Fibroblast of skin of right quadriceps (primary cell): ENCODE measurements at places on chromosomes 16 and 17.

GRCh38 chr17:17134957-17135333 is 71.2 kb downstream of the PLD6 start:
- no peak for DNase-seq

DNA sequence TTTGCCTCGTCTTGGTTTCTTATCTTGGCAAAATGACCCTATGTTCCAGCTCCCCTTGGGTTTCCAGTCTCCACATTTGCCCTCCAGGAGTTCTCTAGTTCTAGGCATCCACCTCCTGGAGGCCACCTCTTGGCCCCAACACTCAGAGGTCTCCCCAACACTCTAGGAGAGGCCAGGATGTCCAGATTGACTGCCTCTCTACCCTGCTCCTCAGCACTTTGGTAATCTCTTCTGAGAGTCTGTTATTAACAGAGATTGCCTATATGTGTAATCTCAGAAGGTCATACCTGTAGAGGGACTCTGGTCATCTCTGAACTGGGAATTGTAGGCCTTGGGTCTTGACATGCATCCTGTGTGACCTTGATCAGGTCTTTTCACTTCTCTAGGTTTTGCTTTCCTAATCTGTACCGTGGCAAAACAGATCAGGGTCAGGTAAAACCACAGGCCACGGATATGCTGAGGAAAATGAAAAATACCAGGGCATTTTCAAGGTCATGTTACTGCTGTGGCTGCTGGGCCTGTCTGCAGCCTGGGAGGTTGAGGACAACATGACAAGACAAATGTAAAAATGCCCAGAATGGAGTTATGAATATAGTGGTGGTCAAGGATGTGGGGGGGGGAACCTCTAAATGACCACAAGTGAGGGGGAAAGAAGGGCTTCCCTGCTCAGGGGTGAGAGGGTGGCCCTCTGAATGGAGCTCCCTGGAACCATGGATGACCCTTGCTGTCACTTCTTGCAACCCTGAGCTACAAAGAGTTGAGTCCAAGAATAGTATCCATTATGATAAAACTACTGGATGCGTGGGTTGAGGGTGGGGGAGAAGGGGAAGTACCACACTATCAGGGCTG is 5.0 kb upstream of the CCL4L2 start:
- DNase-seq, result no peak

GRCh38 chr17:30219833-30220232 is 15.7 kb downstream of the SLC6A4 start:
- DNase-seq, result no peak

GRCh38 chr17:70171159-70171558 is 1.8 kb downstream of the KCNJ2 start:
- no peak for DNase-seq

DNA sequence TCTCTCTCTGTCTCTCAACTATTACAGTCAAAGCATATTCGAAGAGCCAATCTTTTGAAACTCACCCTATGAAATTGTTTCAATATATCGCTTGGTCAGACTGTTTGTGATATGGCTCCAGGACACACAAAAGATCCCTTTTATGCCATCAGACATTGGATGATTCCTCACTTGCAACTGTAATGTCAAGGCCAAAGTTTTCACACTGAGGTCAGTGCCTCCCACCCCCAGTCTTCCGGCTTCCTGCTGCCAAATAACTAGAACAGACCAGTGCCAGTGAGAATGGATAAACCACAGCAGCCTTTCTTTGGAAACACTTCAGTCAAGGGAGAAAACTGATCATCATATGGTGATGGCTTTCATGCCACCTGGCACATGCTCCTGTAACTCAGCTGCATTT is 321.9 kb upstream of the ZFHX3 start:
- DNase-seq, result no peak

DNA sequence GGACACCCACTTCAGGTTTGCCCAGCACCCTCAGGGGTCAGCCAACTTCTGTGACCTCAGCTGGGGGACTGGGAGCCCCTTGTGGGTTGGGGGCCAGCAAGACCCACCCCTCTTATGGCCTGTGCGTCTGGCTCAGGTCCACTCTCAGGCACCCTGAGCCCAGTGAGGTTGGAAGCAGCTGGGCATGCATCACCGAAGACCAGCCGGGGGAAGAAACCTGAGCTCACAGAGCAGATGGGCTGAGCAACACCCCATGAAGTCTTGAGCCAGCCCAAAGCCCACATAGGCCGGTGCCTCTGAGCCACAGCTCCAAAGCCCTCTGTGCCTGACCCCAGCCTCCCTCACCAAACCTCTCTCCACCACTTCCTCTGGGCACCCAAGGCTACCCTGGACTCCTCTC is 166.7 kb downstream of the RBFOX3 start:
- no peak for DNase-seq

DNA sequence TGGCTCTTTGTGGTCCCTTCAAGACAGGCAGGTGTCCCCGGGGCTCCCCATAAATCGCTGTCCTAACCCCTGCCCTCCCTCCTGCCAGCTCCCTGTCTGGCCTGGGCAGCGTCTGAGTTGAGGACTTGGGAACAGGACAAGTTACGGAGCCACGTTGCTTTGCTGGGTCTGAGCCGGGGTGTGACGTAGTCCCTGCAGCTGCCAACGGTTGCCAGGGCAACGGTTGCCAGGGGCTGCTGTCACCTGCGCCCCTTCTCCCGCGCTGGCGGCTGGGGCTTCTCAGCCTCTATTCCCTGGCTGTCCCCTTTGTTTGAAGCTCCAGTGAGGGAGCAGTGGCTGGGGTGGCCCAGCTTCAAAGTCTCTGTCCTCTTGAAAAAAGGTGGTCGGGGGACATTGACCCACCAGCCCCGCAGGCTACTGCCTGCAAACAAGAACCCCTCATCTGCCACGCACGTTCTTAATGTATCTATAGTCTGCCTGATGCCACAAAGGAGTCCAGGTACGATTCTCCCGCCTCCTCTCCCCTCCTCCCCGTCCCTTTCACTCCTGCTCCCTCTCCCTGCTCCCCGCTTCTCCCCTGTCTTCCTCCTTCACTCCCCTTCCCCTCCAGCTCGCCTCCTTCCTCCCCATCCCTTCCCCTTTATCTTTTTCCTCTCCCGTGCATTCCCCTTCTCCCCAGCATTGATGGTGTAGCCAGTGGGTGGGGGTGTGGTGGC is 10.9 kb downstream of the ADGRG1 start:
- DNase-seq, result no peak

GRCh38 chr16:66988197-66988788 is at the start of gene CES4A:
TSS of gene CES4A (plus strand) at chr16:66988589. CDS start at chr16:66988773, 184 bp downstream.
- DNase-seq, result no peak

GRCh38 chr17:44761932-44762810 is 3.4 kb downstream of the ADAM11 start:
- DNase-seq, result no peak

DNA sequence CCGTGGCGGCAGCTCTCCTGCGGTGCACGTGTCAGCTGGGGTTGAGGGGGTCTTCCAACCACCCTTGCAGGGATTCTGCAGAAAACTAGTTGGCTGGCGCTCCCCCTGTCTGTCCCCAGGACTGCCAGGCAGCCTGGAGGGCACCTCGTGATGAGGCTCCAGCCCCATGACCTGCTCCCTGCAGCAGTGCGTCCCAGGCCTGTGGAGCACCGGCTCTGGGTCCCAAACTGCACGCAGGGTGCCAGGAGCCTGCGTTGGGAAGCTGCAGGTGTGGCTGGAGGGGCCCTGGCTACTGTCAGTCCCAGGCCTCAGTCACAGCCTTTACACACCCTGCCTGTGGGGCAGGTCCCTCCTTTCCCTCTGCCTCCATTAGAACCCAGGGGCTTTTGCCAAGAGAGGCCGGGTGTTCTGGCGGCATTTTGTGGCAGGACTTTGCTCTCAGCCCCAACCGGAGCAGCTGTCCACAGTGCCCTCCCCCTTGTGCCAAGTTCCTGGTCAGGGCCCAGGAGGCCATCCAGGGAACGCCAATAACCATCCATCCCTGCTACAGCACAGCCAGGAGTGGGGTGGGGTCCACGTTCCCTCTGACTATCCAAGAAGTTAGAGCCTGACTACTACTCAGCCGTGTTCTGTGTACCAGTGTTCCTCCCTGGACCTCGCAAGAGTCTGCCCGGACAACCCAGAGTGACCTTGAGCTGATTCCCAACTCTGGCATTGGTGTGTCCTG is 9.2 kb downstream of the CHMP6 start:
- no peak for DNase-seq

GRCh38 chr17:62675260-62675659 is 47.8 kb downstream of the MRC2 start:
- no peak for DNase-seq

GRCh38 chr17:43645765-43646481 is 15.8 kb downstream of the MEOX1 start:
- DNase-seq, result peak; percentile 35

GRCh38 chr17:67171560-67171959 is 73.4 kb downstream of the HELZ start:
- DNase-seq, result no peak

- DNase-seq, result no peak
Observed at GRCh38 chr16:10675861-10676260, 18.9 kb downstream of the TEKT5 start.

DNA sequence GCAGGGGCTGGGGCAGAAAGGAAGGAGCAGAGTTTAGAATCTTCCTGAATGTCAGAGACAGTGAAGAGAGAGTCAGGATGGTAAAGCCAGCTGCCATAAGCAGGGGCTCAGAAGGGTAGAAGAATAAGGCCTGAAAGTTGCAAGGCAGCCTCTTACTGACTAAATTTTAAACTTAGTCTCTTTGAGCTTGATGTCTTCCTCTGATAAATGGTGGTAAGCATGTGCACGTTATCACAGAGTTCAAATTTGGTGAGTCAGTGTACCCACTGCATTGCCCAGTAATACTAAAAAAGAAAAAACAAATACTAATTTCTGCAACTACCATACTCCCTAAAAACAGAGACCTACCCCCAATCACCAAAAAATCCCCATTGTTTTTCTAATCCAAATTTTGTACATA is 45.2 kb downstream of the SIAH1 start:
- DNase-seq, result no peak

DNA sequence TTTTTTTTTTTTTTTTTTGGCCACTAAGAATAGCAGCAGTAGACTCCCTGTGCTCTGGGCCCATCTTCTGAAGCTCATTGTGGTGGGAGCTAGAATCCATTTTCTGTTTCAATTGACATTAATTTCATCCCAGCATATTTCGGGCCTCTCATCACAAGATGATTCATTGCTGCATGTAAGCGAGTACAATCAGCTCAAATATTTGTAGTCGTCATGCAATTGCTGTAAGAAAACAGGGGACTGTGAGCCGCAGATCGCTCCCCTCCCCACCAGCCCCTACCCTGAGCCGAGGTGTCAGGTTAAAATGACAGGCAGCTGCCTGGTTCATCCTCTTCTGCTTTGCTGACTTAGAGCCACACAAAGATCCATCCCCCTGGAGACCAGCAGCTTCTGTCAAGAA is 358.8 kb upstream of the CDH5 start:
- DNase-seq, result peak; percentile 97

GRCh38 chr17:42078396-42079043 is 19.8 kb downstream of the ZNF385C start:
- DNase-seq, result no peak

- DNase-seq, result no peak
Observed at GRCh38 chr16:8892101-8892575, 10.0 kb downstream of the LITAFD start.

DNA sequence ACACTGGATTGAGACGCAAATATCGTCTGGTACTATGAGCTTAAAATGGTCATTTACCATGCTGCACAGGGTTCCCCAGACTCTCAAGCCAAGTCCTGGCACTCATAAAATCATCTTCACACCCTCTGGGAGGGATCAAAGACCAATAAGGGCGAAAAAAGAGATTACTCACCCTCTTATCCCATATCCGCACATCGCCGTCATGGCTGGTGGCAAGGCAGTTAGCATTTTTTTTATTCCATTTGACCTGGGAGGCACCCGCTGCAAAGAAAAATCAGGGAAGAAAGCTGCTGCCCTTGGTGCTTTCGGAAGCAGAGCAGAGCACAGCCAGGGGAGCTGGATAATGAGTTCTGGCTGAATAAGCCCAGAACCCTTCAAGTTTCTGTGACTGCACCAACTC is 42.4 kb downstream of the WDR59 start:
- no peak for DNase-seq

- DNase-seq, result no peak
Observed at GRCh38 chr16:78215222-78215621, 115.8 kb downstream of the WWOX start.

GRCh38 chr17:8210761-8211458 is 535 bp upstream of the AURKB start:
- no peak for DNase-seq

DNA sequence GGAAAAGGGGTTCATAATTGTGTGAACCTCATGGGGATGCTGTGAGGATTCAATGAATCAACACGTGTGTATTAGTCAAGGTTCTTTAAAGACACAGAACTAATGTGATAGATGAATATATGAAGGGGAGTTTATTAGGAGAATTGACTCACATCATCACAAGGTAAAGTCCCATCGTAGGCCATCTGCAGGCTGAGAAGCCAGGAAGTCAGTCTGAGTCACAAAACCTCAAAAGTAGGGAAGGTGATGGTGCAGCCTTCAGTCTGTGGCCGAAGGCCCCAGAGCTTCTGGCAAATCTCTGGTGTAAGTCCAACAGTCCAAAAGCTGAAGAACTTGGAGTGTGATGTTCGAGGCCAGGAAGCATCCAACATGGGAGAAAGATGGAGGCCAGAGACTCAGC is 413.4 kb downstream of the CDH13 start:
- peak; percentile 36 for DNase-seq

- DNase-seq, result no peak
Observed at GRCh38 chr16:27417047-27417671, 15.2 kb downstream of the IL21R start.

DNA sequence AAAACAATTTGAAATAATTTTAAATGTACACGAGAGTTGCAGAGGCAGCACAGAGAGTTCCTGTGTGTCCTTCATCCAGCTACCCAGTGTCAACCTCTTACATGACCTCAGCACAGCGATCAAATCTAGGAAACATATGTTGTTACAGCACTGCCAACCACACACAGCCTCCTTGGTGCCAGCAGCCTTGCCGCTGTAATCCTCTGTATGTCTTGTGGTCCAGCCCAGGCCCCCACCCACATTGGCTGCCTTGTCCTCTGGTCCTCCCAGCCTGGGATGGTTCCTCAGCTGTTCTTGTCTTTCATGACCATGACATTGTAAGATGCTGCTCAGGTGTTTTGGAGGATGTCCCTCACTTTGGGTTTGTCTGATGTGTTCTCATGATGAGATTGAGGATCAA is 178.0 kb downstream of the RPTOR start:
- no peak for DNase-seq
